Psoas muscle (tissue), 8 donors: ENCODE measurements at places on chromosomes 11 and 22. TPM values are rescaled to one million over a fixed set of nuclear protein-coding genes. Genes with fewer than 3 reads are reported as not detected.

The FAM118A gene
- 18.8 TPM for polyA plus RNA-seq

The RCOR2 gene
- 0.77 TPM for polyA plus RNA-seq

The MRGPRE gene
- polyA plus RNA-seq = not detected

The CARD16 gene
- polyA plus RNA-seq = 4.6 TPM

The GTSE1 gene
- polyA plus RNA-seq = 0.13 TPM

The SLC22A8 gene
- polyA plus RNA-seq = not detected

- DNase-seq = no peak
Observed at GRCh38 chr11:124108156-124108555, 7.1 kb upstream of the VWA5A start.

DNA sequence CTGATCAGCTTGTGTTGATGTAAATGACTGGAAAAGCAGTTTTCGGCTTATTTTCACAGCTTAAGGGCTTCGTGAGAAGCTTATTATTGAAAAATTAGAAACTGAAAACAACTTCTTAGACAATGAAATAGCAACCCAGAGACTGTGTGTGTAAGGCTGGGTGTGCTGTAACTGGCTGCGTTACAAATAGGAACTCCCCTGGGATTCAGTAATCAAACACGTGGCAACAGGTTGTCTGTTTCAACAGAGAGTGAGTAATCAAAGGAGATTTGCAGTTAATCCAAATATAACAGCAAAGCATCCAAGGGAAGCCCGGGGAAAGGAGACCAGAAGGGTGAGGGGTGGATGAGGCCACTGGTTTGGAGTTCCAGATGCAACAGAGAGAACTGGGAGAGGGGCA lies 19.2 kb downstream of the NTM start:
- no peak for DNase-seq

DNA sequence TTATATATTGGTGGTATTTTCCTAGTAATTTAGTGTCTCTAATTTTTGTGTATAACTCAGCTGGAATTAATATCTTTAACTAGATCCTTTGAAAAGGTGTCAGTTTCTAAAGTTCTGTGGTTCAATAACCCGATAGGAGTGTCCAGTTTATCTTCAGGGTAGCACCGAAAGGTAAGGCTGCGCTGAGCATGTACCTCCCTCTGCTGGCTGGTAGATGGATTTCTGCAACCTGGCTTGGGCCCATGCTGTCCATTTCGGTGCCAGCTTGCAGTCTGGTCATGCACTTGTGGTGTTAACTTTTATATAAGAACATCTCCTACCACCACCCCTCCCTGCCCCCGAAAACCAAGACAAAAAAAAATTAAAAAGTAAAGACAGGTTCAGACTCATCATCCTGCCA lies 24.7 kb downstream of the EXT2 start:
- peak; percentile 69 for DNase-seq

DNA sequence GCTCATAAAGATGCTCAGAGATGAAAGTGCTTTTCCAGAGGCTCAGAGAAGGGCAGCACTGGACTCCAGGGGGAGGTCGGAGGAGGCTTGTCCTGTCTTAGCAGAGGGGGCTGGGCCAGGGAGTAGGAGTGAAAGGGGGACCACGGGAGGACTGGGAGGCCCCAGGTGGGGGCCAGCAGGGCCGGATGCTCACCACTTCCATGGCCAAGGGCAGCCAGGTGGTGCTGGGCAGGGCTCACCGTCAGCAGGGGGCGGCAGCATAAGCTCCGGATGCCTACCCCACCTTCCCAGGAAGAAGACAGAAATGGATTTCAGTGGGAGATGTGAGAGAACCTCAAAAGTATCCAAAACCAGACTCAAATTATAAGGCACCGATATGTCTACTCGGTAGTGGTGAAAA lies 11.0 kb downstream of the RAB36 start:
- DNase-seq = no peak

DNA sequence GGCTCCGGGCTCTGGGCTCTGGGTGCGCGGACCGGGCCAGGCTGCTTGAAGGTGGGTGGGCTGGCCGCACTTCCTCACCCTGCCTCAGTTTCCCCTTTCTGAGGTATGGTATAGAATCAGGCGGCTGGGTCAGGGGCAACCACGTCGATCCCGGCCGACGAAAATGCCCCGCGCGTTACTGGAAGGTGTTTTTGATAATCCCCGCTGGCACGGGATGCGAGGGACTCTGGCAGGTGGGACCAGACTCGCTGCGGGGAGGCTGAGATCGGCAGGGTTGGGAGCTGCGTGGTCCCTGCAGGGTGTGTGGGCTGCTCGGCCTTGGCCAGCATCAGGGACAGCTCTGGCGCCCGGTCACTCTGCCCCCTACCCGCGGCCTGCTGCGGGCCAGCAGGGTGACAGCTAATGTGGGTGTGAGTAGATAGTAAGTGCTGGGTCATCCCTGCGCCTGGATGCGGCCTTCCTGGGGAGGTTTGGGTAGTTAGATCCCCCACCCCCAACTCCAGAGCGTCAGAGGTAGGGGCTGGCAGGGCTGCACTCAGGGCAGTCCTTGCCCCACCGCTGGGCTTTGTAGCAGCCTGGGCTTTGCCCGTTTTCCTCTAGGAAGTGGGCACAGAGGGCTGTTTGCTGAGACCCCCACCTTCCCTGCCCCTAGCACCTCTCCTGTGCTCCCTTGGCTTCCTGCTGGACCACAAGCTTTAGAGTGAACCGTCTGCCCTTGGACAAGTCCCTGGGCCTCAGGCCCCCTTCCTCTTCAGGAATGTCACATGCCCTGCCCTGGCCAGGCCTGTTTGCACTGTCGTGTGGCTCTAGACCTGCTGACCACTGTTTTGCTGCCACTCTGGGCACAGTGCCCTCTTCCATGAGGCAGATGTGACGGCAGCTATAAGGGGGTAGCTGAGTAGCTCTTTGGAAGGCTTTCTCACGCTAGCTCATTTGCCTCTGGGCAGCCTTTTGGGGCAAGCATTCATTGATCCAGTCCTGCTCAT lies 579 bp downstream of the TANGO2 start:
- peak; percentile 91 for DNase-seq

DNA sequence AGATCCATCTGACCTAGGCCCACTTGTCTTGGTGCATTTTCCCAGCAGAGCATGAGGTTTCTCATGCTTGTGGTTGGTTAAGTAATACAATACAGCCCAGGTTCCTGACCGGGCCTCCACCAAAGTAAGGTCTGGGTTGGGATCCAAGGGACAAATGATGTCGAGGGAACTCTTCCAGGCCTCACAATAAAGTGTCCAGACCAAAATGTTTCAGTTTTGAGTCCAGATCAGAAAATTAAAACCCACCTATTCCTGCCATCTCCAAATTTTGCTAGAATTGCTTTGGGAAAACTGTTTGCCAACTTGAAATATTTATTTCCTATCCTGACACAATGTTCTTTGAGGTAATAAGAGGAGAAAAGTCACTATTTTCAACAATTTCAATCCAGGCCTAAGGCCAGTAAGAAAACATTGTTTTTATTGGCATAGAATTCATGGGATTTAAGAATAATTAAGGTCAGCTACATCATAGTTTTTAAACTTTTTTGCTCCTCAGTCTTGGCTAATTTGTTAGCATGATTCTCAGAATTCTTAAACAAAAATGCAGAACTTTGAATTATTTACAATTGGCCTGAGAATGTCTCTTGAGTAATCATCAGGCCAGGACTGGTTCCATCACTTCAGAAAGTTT lies 51.4 kb downstream of the ME3 start:
- no peak for DNase-seq

DNA sequence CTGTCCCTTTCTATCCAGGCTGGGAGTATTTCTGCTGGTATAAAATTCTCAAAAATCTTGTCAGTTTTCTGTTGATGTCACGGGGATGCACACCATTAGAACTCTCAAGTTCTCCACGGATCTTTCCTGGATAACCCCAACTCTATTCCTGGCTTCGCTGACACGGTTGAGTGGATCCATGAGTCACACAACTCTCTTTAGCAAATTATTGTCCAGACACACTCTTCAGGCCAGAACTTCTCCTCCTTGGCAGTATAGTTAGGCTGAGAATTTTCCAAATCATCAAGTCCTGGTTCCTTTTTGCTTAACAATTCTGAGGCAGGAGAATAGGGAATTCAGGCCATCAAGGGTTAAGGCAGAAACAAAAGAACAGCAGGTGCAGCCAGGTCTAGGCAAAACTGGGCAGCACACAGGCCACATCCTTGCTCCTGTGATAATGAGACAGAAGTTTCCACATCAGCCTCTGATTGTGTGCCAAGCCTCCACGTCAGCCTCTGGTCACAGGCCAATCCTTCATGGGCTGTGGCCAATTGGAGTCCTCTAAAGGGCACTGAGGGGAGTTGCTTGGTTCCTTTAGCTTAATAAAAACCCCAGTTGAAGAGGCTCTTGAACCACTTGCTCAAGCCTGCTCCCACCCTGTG lies 5.7 kb upstream of the ACAT1 start:
- peak; percentile 91 for DNase-seq

GRCh38 chr22:30470655-30471054 lies 1.2 kb downstream of the SEC14L3 start:
- no peak for DNase-seq

DNA sequence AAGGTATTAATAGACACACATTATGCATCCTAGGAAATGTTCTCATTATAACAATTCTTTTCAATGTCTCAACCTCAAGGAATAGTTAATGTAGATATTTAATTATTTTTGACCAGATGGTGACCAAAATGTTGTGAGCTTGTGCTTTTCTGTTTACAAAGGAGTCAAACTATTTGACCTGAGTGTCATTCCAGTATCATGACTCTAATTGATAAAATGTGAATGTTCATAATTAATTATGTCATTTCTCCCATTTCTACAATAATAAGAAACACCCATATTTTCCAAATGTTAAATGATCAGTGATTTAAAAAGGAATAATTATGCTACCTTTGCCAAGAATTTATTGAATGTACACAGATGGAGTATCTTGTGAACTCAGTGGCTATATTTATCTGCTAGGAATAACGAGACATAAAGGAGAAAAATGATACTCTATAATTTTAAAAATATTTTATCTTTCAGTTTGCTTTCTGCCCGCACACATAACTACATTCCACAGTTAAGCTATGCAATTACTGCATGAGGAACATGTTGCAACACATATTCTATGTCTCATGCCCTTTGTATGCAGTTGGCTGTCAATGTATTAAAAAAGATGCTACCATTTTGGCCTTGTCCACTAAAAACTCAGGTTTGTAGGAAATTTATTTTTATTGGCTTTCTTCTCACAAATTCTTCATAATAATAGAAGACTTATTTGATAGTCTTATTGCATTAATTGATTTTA lies 376.7 kb upstream of the CCDC179 start:
- DNase-seq = no peak

DNA sequence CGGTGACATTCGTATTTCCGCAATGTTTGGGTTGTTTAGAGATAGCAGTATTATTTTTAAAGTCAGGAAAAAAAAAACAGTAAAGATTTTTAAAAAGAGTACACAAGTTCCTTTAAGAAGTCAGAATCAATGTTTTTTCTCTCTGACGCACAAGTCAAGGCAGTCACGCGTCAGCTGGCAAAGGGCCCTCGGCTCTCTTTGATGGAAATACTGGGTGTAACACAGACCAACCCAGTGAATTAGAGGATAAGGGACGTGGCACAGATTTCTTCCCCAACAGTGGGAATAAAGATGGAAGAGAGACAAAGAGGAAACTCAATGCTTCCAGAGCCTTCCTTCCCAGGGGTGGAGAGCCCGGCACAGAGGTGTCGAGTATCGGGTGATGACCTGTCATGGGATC lies 13.4 kb downstream of the ASCC2 start:
- peak; percentile 65 for DNase-seq

DNA sequence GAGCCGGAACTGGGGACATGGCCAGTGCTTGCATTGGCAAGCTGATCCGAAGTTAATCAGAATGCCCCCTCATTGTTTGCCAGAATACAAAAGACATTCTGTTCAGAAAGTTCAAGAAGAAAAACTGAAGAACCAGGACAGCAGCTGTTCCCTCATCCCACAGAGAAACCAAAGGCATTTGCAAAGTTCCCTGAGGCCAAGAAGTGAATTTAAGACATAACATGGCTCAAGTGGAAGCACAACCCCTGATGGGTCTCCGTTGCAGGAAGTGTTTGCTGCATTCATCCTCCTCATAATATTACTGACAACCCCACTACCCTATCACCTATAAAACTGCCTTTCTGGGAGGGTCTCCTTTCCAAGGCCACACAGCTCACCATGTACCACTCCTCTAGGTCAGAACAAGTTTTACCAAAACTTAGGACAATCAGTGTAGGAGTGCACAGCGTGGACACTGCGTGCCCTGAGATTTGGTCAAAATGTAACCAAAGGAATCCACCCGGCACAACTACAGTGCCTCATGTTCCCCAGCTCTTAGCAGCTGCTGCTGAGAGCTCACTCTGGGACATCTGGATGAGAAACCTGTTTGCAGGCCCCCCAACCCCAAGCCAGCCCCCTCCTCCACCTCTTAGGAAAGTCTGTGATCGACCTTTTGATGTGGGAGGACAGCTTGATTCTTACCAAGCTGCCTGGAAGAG lies 101.6 kb upstream of the AKIP1 start:
- no peak for DNase-seq

DNA sequence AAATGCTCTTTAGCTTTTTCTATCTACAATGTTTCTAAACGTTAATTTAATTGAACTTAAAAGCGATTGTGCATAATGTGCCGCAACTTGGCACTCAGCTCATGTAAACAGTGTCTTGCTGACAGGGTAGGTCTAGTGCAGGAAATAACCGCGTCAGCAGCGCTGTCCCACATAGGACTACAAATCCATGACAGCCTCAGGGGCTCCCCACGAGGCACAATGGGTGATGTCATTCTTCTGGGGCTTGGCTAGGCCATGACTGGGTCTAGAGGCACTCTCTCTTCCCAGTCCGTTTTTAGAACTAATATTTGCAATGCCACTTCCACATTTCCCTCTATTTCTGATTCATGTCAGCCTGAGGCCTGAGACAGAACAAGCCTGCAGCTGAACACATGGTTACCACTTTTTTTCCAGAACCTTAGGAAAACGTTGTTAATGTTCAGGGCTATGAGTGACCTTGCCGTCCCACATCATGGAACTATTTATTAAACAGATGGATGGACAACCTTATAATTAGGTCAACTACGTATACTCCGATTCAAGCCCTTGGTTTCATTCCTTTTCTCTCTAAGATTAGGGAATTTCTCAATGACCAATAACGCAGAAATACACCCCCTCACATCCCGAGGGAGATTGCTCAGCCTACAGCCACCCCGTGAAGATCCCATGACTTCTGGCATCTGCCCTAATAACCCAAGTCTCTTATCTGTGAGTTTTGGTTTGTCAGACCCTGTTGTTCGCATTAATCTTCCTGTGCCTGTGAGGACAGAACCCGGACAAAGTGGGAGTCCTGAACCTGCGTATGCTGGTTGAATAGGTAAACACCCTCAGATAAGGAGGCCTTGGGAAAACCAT lies 19.4 kb upstream of the SNX32 start:
- no peak for DNase-seq

DNA sequence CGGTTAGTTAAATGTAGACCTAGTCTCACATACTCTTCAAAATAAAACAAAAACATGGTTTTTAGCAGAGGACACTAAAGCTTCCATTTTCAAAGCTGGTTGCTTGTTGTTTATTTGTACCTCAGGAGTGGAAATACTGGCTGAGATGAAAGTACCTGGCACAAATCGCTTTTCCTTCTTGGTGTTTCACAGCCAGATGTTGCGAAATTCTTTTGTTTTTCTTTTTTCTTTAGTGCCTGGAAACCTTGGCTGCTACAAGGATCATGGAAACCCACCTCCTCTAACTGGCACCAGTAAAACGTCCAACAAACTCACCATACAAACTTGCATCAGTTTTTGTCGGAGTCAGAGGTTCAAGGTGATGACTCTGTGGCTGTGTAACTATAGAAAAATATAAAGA lies 48.3 kb downstream of the KREMEN1 start:
- DNase-seq = no peak

GRCh38 chr11:22680628-22681027 lies 14.2 kb downstream of the GAS2 start:
- no peak for DNase-seq
